ENCODE measurements at places on chromosomes 4 and X.

DNA sequence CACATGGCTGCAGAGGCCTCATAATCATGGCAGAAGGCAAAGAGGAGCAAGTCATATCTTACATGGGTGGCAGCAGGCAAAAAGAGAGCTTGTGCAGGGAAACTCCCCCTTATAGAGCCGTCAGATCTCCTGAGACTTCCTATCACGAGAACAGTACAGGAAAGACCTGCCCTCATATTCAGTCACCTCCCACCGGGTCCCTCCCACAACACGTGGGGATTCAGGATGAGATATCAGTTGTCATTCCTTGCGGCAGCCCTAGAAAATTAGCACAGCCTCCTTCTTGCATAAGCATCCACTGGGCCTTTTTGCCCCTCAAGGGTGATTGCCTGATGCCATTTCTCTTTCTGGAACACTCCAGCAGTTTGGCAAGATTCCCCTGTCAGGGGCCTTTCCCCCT is 61.7 kb upstream of the STX18 start:
- DNase-seq = no peak

DNA sequence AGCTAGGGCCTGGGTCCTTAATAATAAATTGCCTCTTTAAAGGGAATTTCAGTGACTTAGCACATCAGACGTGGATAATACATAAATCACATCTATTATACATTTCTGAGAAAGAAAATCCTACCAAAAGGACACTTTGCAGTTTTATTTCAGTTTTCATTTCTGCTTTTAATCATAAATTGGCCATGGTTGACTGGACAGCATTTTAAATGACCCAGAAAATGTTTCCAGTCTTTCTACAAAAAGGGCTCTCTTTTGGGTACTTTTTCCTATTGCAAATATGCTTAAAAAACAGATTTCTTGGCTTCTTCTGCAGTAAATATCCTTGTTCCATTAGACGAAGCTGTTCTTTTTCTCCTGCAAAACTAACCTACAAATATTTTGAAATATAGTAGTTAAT is 41.4 kb upstream of the LPAR4 start:
- DNase-seq = no peak

- no peak for DNase-seq
These were observed 195.4 kb downstream of the SOWAHB start for GRCh38 chr4:76702440-76703122.

DNA sequence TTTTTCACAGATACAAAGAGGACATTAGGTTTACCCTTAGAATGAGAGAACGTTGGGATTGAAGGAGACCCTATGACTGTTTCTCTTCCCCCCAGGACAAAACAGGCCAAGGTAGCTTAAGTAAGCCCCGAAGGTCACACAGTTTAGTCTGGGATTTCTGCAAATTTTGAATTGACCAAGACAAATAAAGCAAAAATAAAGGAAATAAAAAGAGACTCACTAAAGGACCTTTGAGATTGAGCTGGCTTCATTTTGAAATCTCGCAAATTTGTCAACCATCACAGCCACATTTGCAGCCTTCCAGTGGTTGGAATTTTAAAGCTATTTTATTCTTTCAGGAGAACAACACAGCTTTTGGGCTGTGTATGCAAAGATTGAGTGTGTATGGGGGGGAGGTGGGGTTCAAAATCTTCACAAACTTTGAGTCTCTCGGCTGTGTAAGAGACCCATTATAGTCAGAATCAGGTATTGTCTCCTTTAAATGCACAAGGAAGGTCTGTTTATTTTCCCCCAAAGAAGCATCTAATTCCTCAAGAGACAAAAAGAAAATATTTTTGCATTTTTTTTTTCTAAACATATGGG is 4.2 kb downstream of the TMSB4X start:
- DNase-seq = no peak

DNA sequence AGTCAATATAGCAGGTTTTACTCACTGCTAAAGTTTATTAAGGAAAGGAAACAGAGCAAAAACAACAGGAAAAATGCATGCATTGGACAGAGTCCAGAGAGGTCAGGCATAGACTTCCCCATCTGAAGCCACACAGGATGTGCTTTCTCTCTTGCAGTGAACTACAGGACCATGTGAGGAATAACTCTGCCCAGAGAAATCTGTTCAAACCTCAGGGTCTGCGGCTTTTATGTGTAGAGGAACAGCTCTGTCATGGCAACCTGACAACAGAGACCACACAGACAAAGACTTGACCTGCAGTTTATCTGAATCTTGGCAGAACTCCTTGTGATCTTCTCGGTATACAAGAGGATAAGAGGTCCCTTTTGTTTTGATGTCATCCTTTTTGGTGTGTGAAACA is 46.3 kb upstream of the LONRF3 start:
- no peak for DNase-seq

DNA sequence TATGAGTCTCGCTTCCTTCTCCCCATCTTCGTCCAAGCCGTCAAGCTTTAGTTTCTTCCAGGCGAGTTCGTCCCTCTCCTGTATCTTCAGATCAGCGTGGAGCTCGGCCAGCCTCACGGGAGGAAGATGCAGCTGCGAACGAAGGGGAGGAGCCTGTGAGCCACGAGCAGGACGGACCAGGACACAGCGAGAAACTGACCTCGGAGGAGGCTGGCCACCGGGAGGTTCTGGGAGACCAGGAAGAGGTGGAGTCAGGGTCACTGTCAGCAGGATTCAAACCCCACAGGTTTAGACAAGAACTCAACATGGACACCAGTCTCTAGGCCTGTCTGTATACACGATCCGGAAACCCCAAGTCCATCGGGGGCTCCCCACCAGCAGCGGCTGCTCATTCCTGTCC is 7.3 kb downstream of the LRPAP1 start:
- peak; percentile 11 for DNase-seq

DNA sequence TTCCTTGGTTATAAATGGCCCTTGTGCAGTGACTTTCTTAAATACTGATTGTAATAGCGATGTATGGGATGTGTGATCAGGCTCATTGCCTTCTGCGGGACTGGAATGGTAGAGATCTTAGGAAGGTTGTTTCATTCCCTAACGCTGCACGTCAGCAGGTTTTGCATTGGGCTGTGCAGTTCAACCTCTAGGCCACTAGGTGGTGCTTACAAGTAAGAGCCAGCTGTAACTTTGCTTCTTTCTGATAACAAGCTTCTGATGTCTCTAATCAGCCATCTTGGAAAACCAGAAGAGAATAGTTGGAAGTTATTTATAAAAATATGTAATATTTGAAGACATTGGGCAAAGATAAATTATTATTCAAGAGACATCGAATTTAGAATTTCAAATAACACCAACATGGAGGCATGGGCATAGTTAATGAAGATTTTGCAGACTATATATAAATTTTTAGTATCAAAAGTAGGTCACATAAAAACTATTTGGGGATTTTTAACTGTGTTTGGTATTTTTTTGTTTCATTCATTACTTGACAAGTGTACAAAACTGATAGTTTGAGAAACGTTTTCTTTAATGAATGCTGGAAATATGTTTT is 339.7 kb upstream of the PCDH7 start:
- DNase-seq = no peak

GRCh38 chr4:8688041-8688907 is 95.7 kb downstream of the CPZ start:
- no peak for DNase-seq
